CD8-positive, alpha-beta memory T cell (primary cell): ENCODE measurements at places on chromosomes 13 and 19. TPM values are rescaled to one million over a fixed set of nuclear protein-coding genes. Genes with fewer than 3 reads are reported as not detected.

Gene ZFR2
- total RNA-seq, result 0.57 TPM

- H3K27ac ChIP-seq, result no peak overlapping the region
- H3K4me3 ChIP-seq, result no peak overlapping the region
- H3K4me1 ChIP-seq, result no peaks in the 10 kb centered on the region
- H3K36me3 ChIP-seq, result peaks cover 17% of the 10 kb centered on the region
Observed at GRCh38 chr19:17098326-17098725, 22.7 kb downstream of the MYO9B start.

DNA sequence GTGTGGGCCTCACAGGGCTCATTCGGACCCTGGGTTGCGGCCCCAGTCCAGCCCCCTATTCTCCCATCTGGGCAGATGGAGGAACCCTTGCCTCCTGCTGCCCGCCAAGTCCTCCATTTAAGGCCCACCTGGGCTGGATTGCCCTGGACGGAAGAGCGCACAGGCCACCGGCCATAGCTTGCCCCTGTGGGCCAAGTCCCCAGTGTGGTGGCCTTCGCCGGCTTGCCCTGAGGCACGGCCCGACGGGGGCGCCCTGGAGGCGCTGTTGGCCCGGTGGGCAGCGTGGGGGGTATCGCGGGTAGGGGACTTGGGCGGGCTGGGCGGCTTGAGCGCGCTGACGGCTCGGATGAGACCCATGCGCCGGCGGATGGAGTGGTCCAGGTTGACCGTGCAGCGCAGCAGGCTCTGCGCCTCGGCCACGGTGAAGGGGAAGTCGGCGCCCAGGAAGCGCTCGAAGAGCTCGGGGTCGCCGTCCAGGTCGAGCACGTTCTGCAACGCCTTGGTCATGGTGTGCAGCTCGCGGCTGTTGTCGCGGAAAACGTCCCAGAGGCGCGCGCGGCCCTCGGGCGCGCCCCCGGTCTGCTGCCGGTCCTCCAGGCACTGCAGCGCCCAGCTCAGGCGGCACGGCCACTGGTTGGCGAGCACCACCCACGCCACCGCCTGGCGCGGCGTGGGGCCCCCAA, 8.8 kb downstream of the NKPD1 start:
- DNase-seq, result no peak
- peaks cover 6% of the 10 kb centered on the region for H3K27me3 ChIP-seq
- peaks cover 19% of the 10 kb centered on the region for H3K4me1 ChIP-seq
- no peak overlapping the region for H3K4me3 ChIP-seq
- H3K36me3 ChIP-seq, result no peaks in the 10 kb centered on the region

Gene DMKN
- 1.7 TPM for total RNA-seq

Gene ZNF547
- total RNA-seq, result 2.2 TPM

Gene ZNF101
- 74.0 TPM for total RNA-seq

Gene STARD13
- 0.48 TPM for total RNA-seq

GRCh38 chr13:94956417-94957110, 244.2 kb upstream of the SOX21 start:
- H3K36me3 ChIP-seq, result no peaks in the 10 kb centered on the region
- no peak overlapping the region for H3K4me3 ChIP-seq
